LHCN-M2 (cell line): ENCODE measurements at places on chromosomes 6 and 20.

- DNase-seq, result no peak
These were observed 536 bp upstream of the FNDC1 start for GRCh38 chr6:159168536-159169192.

DNA sequence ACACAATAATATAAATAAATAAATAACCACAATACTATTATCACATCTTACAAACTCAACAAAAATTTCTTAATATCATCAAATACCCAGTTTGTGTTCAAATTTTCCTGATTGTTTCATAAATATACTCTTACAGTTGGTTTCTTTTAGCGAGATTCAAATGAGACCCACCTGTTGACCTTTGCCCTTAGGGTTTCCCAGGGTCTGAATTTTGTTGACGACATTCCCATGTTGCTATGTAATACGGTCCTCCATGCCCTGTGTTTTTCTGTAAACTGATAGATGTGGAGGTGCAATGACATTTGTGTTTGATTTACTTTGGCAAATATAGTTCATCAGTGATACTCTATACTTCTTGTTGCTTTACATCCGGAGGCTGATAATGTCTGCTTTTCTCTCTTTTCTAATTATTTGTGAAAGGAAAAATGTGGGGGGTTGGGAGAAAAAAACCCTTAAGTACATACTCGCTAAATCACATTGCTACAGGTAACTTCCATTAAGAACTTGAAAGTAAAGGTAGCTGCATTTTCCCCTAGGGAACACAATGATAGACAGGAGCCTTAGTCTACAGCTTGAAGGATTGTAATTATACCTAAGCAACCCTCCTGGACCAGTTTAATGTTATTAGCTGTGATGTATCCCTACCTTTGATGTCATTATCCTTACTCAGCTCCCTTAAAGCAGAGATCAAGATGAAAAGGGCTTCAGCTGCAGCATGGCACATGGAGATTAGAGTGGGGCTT lies 6.6 kb downstream of the MOG start:
- no peak for DNase-seq

GRCh38 chr6:10098756-10099528 lies 315.9 kb downstream of the TFAP2A start:
- DNase-seq, result no peak

- DNase-seq, result peak; percentile 89
These were observed at the start of gene TMEM170B for GRCh38 chr6:11537229-11538051. Gene TMEM170B, plus strand, starts transcription at chr6:11537749. Its CDS starts 529 bp downstream, at chr6:11538278.

GRCh38 chr6:40247516-40248115 lies 313.4 kb upstream of the MOCS1 start:
- DNase-seq, result no peak

- peak; percentile 86 for DNase-seq
These were observed 12.4 kb upstream of the ZSCAN9 start for GRCh38 chr6:28212510-28213212.

DNA sequence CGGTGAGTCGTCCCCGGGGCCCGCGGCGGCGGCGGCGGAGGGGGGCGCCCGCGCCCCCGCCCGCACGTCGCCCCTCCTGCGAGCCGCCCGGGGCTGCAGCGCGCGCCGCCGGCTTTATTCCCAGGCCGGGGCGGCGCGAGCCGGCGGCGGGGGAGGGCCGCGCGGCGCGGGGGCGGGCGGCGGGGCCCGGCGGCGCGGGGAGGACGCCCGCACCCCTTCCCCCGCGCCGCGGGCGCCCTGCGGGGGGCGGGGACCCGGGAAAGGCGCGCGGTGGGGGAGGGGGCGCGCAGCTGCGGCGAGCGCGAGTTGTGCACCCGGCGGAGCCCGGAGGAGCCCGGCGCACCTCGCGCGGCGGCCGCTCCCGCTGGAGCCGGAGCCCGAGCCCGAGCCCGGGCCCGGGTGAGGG lies 646 bp downstream of the HMGA1 start:
- DNase-seq, result no peak

GRCh38 chr20:58153121-58153520 lies 75.3 kb downstream of the ANKRD60 start:
- DNase-seq, result no peak

- DNase-seq, result no peak
These were observed 140.9 kb downstream of the DLL1 start for GRCh38 chr6:170149681-170150589.

DNA sequence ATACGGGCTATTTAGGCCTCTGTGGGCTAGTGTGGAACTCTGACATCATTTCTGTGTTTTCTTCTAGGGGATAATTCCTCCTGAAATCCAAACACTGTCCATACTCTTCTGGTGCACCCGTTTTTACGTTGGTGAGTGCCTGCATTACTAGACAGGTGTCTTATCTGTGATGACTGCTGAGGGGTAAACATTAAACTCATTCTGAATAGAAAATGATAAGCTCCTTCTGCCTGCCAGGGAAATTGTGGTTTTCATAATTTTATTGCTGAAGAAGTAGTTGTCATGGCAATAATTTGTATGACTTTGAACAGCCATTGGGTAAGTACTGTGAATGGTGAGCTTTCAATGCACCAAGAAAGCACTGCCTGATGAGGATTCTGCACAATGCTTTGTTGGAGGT lies 705.6 kb downstream of the UTRN start:
- no peak for DNase-seq

DNA sequence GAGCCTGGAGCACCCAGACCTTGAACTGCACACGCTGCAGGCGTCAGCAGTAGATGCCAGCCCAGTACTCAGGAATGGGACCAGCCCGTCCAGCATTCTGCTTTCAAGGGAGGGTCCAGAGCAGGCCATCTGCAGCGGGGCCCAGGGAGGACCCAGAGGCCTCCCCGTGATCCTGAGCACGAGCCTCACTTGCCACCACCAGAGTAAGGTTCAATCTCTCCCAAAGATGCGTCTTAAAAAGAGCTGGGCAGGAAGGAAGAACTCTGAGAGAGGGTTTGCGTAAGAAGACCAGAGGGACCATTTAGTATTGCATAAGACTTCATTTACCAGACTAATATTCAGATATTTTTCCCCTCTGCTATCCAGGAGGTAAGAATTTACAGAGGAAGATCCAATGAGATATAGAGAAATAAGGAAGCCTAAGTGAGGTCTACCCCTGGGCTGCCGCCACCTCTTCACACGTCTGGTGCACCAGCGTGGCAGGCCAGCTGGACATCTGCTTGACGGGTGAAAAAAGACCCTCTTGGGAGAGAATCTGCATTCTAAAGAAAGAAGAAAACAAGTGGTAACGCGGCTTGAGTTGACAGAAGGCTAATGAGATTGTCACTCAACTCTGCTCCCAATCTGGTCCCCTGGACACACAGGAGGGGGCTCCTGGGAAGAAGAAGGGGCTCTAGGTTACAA lies 107.3 kb downstream of the PRND start:
- DNase-seq, result no peak

DNA sequence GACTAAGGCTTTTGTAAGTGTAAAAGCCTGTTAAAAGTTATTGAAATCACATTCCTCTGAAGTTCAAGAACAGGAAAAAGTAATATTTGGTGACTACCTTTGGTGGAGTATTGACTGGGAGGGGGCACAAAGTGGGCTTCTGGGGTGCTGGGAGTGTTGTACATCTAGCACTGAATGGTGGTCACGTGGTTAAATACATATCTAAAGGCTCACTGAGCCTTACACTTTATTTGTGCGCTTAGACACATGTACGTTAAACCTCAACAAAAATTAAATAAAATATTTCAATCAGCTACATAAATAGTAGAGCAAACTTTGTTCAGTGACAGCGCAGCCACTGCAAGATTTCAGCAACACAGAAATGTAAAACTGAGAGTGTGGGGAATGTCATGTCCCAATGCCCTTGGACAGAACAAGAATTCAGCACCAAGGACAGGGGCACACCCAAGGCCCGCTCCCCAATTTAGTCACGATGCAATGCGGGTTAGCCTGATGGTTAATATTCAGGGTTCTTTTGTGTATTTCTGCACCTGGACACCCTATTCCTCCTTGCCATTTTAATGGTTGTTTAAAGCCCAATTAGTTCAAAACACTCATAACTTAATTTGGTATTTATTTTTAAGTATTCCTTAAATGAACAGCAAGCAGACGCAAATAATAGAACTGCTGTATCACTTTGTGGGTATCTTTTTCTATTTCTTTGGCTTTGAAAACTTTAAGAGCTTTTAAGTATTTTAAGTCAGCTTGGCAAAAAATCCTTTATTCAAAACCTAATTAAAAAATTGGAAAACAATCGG lies 37.4 kb downstream of the ANGPT4 start:
- DNase-seq, result peak; percentile 29

- no peak for DNase-seq
These were observed 118.2 kb downstream of the CARMIL1 start for GRCh38 chr6:25397406-25397805.
